GM04504 (cell line): ENCODE measurements at places on chromosomes 2 and 18.

DNA sequence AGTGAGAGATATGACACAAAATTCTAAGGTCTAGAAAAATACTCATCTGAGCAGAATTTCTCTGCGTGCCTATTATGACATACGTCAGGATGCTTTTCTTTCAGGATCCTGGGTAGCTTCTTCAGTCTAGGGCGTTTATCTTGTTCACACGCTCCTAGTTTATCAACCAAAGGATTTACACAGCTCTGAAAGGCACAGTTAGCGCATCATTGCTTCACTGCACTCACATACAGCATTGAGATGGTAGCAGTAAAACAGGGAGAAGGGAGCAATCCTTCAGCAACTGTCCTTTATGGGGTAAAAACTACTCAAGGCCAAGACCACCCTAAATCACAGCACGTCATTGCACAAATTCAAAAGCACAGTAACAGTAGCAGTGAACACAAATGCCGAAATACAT is 222.8 kb downstream of the SUCLG1 start:
- no peak for DNase-seq

DNA sequence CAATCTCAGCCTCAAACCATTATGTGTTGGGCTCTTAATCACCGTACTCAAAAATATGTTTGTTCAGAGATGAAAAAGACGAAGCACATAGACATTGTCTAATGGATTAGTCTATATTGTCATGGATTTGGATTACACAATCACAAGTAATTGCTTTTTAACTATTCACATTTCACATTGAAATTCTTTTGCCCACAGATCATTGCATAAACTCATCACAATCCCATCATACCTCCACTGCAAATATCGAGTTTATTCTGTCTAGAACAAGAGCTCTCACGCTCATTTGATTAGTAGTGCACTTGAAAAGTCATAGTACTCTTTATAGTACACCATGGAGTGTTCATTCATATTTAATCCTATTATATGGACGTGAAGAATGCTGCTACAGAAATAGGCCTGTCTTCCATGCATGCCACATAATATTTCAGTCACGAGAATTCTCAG is 97.9 kb upstream of the SOX11 start:
- DNase-seq, result no peak

GRCh38 chr2:68669651-68670050 is 26.3 kb downstream of the PROKR1 start:
- no peak for DNase-seq

GRCh38 chr18:830315-830901 is 18.4 kb upstream of the YES1 start:
- DNase-seq, result no peak

GRCh38 chr2:203728321-203728720 is 21.9 kb downstream of the CD28 start:
- no peak for DNase-seq

DNA sequence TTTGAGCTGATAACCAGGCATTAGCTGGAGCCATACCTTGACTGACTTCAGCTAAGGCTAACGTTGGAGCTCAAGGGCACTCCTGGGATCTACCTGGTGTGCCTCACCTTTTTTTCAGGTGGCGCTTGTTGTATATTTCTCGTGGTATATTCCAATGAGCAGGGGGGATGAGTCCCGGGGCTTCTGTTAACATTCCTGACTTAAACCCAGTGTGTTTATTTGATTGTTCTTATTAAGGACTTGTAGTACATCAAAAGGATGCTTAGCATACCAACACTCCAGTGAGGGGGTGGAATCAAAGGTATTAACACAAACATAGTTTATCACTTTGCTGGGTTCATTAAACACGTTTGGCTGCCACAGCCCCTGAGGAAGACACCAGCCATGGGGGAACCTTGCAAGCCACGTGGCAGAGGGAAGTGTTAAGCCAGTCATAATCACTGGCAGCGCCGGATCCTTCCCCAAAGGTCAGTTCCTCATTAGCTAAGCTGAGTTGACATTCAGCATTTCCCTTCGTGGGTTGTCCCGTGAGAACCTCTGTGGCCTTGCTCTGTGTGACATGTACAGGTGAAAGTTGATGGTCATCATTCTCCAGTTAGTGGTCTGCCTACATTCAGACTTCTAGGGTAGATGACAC is 119.5 kb upstream of the MCFD2 start:
- no peak for DNase-seq

GRCh38 chr2:25229279-25230197 is 61.2 kb upstream of the POMC start:
- DNase-seq, result no peak

GRCh38 chr2:127139766-127140165 is 32.8 kb upstream of the BIN1 start:
- no peak for DNase-seq

DNA sequence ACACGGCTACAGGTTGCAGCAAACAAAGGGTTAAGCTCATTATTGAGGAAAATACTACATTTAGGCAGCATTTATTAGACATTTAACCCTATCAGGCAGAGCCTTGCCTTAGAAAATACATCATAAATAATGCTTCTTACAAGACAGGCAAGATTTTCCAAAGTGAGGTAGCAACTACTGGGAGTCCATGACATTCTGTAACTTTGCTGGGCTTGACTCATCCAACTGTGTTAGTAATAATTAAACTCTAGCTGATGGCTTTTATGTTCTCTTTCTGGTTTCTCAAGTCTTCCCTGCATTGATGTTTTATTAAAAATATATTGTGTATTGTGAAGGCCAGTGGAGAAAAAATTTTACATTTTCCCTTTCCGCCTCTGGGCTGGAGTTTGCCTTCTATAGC is 291.3 kb downstream of the AFF3 start:
- no peak for DNase-seq

- no peak for DNase-seq
Measured at GRCh38 chr2:70132244-70133126, 45.2 kb downstream of the PCBP1 start.

- DNase-seq, result no peak
Measured at GRCh38 chr2:162587674-162588305, 243.9 kb downstream of the GCA start.
